ENCODE measurements at places on chromosomes 12 and 14. TPM values are rescaled to one million over a fixed set of nuclear protein-coding genes. Genes with fewer than 3 reads are reported as not detected.

TEX22 gene
- total RNA-seq, result 2.0 TPM

HNF1A gene
- total RNA-seq, result not detected

DNA sequence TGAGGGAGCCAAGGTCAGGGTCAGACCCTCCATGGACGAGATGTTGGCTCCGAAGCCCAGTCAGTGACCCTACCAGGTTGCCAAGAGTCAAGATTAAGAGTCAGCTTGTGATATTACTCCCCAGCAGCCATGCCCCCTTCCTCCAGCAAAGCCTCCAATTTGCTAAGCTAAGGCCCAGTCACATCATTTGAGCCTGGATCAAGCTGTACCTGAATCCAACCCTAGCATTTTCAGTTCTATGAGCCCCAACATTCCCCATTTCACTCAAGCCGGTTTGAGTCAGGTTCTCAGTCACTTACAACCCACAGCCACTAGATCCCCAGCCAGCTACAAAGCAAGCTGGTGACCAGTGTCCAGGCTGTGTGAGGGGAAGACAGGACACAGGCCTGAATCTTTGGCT, 49.9 kb downstream of the SCARB1 start:
- no peak for ATAC-seq

DNA sequence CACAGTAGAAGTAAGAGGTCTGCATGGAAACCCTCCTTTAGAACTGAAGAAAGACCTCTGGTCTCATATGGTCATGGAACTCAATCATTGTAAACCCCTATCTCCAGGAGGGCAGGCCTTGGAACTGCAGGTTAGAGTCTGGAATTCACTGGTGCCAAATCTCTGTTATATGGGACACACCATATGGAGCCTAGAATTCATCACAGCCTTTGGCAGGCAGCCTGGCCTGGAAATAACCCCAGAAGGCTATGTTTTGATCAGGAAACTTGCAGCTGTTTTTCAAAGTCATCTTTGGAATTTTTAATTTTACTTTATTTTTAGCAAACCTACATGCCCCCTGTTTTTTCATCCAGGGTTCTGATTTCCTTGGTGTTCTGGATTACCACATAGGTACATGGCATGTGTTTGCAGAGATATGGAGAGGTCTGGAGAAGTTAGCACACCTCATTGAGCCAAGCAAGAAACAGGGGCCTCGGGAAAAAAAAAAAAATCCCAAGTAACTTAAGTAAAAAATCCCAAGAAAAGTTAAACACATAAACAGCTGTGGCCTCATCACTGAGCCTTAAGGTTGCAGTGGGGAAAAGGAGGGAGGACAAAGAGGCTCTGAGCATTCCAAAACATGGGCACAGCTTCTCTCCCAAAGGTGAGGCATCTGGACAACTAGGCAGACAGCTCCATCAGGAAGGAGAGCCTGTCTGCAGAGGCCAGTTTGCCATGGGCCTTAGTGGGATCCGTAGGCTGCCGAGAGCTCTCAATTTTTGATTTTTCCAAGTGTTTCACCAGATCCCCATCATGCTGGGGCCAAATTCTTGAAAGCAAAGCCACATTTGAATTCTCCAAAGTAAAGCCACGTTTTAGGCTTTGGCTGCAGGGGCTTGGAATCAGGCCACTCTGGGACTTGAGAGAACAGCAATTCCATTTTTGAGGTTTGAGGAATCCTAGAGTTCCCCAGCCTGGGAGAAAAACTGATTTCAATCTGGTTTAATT, 339.6 kb upstream of the TBX3 start:
- ATAC-seq, result no peak

GRCh38 chr12:52139579-52140062, 52.2 kb downstream of the KRT80 start:
- peak; percentile 50 for ATAC-seq

APOF gene
- not detected for total RNA-seq

DNA sequence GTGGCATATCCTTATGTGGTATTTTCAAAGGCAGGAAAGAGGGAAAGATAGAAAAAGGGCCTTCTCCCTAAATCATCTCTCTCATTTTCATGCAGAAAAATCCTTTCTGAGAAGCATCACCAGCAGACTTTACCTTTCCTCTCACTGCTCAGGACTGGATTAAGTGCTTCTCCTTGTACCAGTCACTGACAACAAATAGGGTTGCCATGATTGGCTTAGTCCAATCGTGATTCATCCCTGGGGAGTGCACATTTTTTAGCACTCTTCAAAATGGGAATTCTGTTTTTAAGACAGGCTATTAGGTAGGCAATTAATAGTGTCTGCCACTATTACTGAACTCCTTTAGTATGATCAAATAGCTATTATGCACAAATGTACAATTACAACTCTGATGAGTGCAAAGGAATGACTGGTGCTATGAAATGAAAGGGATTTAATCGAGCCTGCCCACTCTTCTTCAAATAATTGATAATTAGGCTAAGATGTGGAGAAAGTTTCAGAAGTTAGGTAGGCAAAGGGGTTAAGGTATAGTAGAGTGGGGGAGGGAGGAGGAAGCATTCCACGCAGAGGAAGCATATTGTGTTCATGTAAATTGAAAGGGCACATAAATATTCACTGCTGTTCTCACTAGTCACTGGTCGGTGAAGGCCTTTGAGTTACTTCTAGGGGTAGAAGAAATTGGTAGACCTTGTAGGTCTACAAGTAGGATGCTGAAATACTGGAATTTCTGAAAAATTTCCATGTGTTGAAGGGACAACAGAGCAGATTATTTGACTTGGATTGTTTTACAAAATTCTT, 84.0 kb downstream of the MSRB3 start:
- ATAC-seq, result no peak

ANKRD52 gene
- total RNA-seq, result 19.8 TPM

- ATAC-seq, result no peak
Observed at GRCh38 chr12:88469154-88469553, 111.1 kb downstream of the KITLG start.

DNA sequence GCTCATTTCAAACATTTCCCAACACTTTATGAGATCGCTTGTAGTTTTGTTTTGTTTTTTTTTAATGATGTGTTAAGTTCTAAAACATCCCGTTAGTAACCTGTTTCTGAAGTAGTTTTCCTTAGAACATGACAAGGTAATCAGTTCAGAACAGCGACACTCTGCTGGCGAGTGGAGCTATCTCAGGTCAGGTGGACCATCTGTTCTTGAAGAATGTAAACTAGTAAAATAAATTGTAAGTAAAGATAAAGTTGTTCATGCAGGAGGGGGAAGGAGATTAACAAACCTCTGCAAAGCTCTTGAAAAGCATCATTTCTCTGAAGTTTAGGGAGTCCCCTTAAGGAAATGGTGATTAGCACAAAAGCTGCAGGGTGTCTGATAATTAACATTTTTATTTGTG, 71.9 kb upstream of the DACT1 start:
- ATAC-seq, result no peak

DNA sequence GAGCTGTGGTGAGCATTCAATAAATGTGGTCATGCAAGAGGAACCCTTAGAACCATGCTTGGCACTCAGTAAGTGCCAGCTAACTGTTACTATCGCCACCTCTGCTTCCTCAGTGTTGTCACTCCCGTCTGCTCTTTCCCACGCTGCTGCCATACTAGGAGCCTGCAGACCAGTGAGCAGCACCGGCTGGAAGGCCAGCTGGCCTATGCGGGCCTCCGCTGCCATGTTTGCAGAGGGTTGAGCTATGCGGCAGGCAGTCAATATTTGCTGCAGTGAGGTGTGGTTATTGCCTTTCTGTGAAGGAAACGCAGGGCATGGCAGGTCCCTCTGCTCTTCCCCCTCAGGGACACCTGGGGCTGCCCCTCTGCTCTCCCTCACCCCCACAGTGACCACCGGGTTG, 13.0 kb downstream of the KMT5A start:
- no peak for ATAC-seq

- ATAC-seq, result no peak
Observed at GRCh38 chr14:36443374-36443773, 76.7 kb downstream of the NKX2-1 start.

DNA sequence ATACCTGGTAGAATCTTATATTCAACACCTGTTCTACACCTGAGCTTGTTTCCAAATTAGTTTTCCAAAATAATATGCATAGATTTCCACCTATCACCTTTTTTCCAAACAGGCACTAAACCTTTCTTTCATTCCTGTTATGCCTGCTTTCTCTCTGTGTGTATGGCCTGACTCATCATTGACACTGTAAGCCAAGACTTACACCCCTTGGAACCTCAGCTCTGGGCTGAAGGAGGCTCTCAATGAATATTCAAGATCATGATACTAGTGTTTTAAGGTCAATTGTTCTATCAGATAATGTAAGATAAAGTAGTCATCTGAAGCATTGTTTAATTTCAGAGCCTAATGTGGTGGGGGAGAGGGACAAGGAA, 1193.3 kb downstream of the FLRT2 start:
- ATAC-seq, result no peak

DNA sequence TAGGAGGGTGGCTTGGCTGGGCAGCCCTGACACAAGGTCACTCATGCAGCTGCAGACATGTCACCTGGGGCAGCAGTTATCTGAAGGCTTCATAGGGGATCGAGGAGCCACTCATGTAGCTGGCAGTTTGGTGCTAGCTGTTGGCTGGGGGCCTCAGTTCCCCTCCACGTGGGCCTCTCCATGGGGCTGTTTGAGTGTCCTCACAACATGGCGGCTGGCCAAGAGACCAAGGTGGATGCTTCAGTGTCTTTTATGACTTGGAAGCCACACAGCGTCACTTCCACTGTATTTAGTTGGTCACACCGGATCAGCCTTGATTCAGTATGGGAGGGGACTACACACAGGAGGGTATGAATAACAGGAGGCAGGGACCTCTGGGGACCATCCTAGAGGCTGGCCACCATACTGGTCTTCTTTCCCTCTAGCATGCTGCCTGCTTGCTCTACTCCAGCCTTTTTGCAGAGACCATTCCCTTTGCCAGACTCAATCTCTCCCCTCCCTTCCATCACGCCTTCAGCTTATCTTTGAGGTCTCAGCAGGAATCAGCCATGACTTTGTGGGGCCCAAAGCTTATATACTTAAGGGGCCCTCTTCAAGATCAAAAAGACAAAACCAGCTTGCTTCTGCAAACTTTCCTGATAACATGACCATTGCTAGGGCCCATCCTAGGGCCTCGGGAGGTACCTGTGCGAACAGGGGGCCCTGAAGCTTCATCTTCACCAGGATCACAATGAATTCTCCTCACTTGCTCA, 53.4 kb downstream of the RPH3A start:
- ATAC-seq, result no peak

DNA sequence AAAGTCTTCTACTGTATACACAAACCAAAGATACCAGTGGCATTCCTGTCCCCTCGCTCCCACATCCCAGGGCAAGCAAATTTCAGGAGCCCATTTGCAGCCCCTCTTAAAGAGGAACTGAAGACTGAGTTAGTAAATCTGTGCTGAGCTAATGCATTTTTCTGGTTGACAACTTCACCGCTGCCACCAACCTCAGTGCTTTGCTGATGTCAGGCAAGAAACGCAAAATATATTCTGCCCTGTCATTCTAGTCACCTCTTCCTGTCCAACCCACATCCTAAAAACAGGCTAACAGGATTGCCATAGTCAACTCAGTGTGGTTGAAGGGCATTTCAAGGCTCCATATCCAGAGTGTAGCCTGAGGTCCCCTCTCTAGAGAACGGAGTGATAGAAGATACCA, 59.4 kb upstream of the FICD start:
- ATAC-seq, result no peak

- peak; percentile 20 for ATAC-seq
Observed at GRCh38 chr14:104604458-104605449, at the start of gene TMEM179. TMEM179 (minus strand) TSS chr14:104604772; CDS start chr14:104604741, 31 bp downstream.

- ATAC-seq, result no peak
Observed at GRCh38 chr14:37470251-37470650, 124.8 kb downstream of the FOXA1 start.

HPD gene
- total RNA-seq, result 0.28 TPM

DNA sequence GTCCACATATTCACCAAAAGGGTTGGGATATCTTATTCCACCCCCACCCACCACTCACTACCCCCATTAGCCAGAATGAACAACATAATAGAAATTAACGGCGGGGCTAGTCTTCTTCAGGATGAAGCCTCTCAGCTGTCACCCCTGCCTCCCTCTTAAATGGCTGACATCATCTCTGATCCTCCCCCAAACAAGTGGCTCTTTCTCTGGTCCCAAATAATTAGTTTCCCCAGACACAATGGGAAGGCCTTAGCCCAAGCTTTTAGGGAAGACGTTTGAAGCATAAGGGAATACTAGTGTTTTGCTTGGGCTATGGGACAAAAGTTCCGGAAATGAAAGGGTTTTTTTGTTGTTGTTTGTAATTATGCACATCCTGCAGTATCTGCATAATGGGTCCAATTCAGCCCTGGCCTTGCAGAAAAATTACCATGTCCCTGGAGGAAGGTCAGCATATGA, 13.8 kb downstream of the STON2 start:
- ATAC-seq, result no peak

GRCh38 chr12:132003846-132004245, 54.1 kb downstream of the EP400 start:
- no peak for ATAC-seq

DNA sequence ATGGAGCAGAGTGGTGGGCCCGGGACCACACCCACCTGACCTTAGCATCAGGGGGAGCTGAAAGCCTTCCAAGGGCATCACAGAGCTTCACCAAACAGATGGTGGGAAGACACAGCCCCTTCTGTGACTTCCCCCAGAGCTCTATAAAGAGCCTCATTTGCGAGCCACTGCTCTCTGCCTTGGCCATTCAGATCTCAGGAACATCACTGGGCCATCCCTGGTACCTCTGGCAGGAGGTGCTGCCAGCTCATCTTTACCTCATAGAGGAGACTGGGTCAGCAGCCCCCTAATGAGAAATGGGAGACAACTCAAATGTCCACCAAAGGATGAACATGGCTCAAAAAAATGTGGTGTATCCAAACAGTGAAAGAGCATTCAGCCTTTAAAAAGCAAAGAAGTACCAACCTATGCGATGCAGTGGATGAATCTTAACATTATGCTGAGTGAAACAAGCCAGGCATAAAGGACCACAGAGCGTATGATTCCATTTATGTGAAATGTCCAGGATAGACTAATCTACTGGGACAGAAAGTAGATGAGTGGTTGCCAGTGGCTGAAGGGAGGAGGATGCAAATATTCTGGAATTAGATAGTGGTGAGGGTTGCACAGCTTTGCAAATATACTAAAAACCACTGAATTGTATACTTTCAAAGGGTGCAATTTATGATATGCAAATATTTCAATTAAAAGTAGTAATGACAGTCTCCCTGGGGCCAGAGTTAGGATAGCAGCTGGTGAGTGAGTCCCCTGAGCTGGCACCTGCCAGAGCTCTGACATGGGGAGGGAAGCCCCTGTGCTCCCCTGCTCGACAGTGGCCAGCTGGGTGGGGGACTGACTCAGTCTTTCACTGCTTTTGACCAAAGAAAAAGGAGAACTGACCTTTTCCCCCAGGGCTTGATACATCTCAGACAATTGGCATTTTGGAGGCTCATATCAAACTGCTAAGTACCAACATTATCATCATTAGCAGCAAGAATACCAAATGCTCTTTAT, 116.6 kb downstream of the GCH1 start:
- ATAC-seq, result no peak

GRCh38 chr14:51610771-51611170, 40.9 kb upstream of the FRMD6 start:
- no peak for ATAC-seq

Data from esophagus mucosa (tissue), 1 donor.